ENCODE measurements at places on chromosomes 12 and 14.

DNA sequence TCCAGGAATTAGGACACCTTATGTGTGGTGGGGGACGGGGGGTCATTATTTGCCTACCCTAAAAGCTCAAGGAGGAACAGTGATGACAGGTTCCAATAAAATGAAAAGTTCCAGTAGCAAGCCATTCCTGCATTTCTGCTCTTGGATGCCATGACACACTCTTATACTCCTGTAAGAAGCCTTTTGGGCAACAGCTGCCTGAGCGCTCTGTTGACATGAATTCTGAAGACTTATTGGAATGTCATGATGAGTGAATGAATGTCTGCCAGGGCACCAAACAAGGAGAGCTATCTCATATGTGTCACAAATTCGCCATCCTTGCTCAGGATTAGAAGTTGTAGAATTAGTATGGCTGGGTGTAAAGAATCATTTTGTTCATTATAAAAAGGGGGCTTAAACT lies 36.3 kb downstream of the PTGER2 start:
- DNase-seq, result no peak

- DNase-seq, result no peak
Observed at GRCh38 chr12:115209230-115209629, 525.3 kb upstream of the TBX3 start.

DNA sequence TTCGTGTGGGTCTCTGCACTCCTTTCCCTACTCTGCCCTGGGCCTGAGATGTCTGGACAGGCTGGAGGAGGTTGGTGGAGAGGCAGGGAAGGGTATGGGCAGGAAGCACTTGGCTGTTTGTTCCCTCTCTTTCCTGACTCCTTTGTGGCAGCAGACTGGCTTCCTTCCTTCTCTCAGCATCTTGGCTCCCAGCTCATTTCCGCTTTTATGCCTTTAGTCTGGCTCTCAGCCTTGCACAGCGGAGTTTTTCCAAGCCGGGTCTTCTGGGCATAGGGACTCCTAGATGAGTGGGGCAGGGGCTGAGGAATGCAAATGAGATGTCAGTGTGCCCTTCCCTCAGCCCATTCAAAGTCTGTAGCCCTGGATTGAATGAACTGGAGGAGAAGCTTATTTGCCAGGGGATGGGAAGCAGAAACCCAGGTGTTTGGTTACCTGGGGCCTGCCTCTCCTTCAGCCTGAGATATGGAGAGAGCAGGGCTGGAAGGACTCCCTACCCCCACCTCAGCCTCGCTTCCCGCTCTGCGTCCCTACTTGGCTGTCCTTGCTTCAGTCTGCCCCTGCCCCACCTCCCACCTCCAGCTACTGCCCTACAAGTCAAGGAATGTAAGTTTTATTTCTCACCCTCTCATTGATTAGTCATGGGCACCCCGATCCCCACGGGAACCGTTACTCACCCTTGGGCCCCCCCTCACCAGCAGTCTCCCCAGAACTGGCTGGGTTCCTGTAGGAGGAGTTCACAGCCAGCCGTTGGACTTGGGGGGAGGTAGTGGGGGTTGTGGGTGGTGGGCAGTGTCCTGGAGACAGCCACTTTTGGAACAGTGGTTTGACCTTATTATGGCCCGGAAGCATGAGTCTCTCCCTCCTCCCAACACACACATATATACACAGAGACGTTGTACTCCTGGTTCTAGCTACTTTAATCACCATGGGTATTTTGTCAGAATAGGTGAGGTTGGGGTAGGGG lies 9.3 kb upstream of the ITGA5 start:
- peak; percentile 72 for DNase-seq

DNA sequence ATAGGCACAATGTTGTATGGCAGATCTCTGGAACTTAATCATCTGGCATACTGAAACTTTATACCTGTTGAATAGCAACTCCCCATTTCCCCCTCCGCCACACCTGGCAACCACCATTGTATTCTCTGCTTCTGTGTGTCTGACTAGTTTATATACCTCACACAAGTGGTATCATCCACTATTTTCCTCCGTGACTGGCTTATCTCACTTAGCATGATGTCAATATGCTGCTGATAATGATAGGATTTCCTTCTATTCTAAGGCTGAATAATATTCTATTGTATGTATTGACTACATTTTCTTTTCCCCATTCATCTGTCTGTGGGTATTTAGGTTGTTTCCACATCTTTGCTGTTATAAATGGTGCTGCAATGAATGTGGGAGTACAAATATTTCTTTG lies 21.5 kb downstream of the BRMS1L start:
- no peak for DNase-seq

DNA sequence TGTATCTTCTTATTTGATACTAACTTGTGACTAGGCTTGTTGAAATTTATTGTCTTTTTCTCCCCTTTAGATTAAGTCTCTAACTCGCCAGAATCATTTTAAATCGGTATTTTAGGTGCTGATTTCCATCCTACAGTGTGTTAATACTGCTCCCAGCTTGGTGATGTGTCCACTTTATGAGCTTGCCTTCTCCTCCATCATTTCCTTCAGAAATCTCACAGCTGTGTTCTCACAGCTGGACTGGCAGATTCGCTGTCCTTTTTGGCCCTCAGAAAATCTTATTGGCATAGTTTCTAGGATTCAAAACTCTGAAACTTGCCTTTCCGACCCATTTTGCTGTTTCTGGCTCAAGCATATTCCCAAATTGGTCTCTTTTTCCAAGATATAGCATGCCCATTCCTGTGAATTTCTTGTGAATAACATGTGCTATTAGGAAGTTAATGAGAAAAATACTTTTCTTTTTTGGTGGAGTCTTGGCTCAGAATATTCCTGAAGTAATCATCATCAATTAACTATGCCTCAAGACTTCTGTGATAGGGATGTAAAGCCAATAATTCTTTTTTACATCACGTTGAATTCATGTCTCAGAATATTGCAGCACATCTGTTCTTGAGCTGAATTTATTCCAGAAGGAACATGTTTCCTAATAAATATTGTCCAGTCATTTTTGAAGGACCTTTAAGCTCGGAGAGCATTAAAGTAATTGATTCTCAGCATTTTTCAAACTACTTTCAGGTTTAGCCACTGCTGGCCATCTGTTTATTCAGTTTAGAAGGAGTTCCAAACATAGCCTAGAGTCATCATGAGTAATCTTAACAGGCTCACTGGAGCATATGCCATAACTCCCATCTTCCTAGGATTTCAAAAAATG lies 50.0 kb upstream of the USP44 start:
- no peak for DNase-seq

- DNase-seq, result peak; percentile 91
Observed at GRCh38 chr14:74881431-74882102, at the start of gene DLST. Gene DLST (plus strand): TSS chr14:74881916. CDS start chr14:74881954, 38 bp downstream.

All from suppressor macrophage treated with lipopolysaccharide for 4 hours (primary cell).